ENCODE measurements at places on chromosomes 5 and 9.

- no peak for DNase-seq
These were observed 123.2 kb downstream of the TEX10 start for GRCh38 chr9:100229561-100229960.

DNA sequence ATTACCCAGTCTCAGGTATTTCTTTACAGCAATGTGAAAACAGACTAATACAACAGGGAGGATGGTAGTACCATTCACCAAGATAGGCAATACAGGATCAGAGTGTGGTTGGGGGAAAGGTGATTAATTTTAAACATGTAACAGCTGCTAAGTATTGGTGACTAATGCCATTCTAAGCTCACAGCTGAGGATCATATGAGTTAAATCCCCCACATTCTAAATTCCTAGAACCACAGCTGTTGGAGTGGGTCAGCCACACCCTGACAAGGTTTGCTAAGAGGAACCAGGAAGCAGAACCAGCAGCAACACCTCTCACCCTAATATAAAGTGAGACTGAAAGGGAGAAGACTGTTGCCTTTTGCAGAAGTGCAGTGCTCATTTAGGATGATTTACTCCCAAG is 24.8 kb downstream of the HSPB3 start:
- no peak for DNase-seq

DNA sequence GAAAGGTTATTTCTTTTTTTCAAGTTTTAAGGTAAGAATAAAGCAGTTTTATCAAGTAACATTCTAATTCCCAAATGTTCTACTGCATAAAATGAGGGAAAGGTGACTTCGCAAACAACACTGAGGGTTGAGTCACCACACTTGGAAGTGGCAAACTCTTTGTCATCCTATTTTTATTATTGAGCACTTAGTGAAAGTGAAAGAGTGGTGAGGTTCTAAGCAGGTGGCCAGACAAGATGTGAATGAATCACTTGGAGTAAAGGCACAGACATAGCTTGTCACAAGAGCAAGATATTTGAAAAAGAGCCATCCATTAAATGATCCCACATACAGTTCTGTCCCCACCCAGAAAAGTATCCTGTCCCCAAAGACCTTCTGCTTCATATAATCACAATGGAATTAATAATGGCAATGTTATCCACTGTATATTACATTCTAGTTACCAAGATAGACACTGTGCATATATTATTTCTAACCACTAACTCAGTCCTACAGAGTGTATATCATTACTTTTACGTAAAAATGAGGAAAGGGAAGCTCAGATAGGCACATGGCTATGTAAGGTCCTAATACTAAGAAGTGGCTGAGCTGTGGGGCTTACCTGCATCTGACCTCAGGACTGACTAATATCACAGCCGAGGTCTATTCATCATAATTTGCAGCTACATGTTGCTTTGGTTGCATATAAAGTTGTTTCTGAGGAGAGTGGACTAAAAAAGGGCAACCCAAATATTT is 730.4 kb upstream of the MEF2C start:
- no peak for DNase-seq

- no peak for DNase-seq
These were observed 208.9 kb downstream of the VPS13A start for GRCh38 chr9:77386187-77386586.

DNA sequence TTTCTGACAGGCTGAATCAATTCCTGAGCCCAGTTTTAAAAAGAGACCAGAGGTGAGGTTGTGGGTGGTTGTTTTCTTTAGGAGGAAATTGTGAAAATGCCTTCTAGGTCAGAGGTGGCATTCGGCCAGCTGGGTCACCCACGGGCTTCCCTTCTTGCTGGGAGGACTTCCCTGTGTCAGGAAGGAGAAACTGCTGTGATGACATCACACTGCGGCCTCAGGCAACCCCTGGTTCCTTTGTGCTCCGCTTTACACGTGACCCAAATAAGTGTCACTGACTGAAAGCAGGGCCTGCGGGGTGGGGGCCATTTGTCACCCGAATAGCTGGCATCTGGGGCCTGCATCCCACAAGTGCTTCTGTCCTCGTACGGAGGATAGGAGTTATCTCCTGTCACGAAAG is 39.7 kb downstream of the FABP6 start:
- peak; percentile 82 for DNase-seq

GRCh38 chr5:152689250-152689711 is 284.2 kb upstream of the NMUR2 start:
- no peak for DNase-seq

DNA sequence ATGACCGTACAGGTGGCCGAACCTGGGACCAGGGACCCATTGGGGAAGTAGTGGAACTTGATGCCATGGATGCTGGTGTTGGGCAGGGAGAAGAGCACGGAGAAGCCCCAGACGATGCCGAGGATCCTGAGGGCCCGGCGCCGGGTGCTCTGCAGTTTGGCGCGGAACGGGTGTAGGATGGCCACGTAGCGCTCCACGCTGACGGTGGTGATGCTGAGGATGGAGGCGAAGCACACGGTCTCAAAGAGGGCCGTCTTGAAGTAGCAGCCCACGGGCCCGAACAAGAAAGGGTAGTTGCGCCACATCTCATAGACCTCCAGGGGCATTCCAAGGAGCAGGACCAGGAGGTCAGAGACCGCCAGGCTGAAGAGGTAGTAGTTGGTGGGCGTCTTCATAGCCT is 585 bp downstream of the NMUR2 start:
- DNase-seq, result no peak

DNA sequence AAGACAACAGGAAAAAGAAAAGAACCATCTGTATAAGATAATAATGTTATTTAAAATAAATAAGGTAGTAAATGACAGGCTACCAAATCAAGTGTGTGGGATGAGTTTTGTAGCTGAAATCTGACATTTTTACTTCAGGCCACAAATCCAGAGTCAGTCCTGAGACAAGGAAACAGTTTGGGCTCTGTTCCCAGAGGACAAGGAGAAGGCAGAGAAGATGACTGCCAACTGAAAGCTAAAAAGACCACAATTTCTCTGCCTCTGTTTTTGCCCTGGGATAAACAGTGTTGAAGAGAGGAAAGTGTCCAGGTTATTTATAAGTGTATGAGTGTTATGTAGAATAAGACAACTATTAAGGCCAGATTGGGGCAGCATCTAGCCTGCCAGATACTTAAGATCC is 180.5 kb downstream of the NFIB start:
- no peak for DNase-seq

Measured in CD4-positive, alpha-beta T cell treated with Interleukin-4 for 1 hour (primary cell).